HFF-Myc (cell line): ENCODE measurements at places on chromosomes 1 and 21.

DNA sequence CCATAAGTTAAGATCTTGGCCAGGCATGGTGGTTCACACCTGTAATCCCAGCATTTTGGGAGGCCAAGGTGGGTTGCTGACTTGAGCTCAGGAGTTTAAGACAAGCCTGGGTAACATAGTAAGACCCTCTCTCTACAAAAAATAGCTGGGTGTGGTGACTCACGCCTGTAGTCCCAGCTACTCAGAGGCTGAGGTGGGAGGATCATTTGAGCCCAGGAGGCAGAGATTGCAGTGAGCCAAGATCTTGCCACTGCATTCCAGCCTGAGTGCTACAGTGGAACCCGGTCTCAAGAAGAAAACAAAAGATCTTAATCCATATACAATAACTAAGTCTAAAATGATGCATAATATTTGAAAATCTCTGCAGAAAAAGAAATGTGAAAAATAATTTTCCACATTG lies 165.5 kb upstream of the NR5A2 start:
- no peak for DNase-seq

DNA sequence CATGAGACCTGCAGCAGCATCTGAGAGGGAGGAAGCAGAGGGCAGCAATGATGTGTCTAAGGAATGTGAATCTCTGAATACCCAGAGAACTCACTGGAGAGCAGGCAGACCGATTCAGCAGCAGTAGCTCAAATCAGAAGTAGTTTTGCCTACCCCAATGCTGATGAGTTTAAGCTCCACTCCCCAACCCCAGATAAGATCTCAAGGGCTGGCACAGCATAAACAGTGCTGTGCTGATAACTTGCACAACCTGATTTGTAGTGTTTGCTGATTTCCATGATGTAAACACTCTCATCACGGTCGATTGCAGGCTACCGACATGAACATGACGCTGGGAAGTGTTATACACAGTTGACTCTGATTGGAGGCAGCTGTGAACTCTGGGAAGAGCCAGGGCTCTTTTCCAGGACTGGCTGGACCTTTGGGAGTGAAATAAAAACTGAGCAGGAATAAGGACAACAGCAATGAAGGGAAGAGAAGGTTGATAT lies 11.2 kb upstream of the HMGCS2 start:
- no peak for DNase-seq

GRCh38 chr1:43910343-43910742 lies 23.3 kb upstream of the ARTN start:
- DNase-seq, result no peak

DNA sequence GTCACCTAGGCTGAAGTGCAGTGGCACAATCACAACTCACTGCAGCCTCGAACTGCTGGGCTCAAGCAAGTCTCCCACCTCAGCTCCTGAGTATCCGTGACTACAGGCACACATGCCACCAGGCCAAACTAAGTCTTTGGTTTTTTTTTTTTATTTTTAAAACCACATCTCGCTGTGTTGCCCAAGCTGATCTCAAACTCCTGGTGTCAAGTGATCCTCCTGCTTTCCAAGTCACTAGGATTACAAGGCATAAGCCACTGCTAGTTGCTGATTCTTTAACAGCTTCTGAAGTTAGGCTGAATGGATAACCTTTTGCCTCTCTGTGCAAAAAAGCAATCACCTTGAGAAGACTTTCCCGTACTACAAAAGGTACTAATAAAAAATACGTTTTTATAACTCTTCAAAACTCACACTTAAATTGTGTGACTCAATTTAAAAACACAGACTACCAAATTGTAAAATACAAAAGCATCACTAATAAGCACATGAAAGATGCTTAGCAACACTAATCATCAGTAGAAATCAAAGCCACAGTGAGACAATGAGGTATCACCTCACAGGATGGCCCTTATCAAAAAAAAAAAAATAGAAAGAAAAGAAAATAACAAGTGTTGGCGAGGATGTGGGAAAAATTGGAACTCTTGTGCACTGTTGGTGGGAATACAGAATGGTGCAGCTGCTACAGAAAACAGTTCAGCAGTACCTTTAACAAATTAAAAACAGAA lies 40.3 kb downstream of the PTPN14 start:
- no peak for DNase-seq

- DNase-seq, result no peak
Measured at GRCh38 chr1:161999301-162000052, 24.2 kb downstream of the OLFML2B start.

- no peak for DNase-seq
Measured at GRCh38 chr1:118970451-118970850, 17.7 kb downstream of the TBX15 start.

- no peak for DNase-seq
Measured at GRCh38 chr1:30413606-30414005, 309.8 kb downstream of the MATN1 start.

DNA sequence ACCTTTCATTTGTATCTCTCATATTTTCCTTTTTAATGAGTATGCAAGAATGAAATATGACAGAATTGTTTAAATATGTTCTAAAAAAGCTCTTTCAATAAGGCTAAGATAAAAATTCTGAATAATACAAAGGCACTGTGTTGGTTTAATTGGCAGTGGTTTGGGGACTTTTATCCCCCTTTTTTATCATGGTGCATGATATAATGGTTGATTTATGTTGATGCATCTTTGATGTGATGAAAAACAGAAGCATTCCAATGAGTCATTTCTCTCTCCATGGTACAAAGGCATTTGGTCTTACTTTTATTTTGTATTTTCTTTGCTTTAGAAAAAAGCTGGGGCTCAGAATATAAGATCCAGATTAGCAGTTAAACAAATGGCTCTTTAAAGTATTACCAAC lies 127.2 kb upstream of the GREM2 start:
- no peak for DNase-seq

DNA sequence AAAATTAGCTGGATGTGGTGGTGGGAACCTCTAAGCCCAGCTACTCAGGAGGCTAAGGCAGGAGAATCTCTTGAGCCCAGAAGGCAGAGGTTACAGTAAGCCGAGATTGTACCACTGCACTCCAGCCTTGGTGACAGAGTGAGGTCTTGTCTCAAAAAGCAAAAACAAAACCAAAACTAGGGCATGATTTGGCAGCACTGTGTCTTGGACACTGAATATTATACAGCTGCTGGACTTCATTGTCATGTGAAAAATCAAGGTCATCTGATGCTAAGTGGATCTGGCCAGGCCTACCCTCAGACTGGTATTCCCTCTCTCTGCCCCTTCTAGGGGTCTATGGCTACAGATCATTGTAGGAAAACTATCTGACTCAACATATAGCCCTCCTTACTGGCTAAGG lies 55.2 kb upstream of the MRPS6 start:
- no peak for DNase-seq

DNA sequence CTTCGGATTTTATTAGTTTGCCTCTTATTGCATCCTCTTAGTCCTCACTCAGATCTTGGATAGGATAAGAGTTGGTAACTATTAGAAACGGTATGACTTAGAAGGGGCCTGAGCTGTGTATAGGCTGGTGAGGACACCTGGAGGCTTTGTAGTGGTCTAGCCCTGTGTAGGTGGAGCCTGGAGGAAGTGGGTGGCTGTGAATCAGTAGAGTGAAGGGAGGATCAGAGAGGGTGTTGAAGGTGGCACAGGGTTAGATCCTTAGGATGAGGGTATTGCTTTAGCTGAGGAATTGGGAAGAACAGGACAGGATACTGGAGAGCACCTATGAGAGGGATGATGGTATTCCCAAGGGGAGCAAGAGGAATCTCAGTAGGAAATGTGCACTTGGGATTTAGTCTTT lies 5.7 kb downstream of the VANGL1 start:
- DNase-seq, result no peak

- DNase-seq, result no peak
Measured at GRCh38 chr1:111958851-111959250, 30.6 kb downstream of the KCND3 start.
